Stimulated activated CD4-positive, alpha-beta T cell treated with anti-CD3 and anti-CD28 coated beads, Interleukin-4, amount 100 ng/mL, for 24 hours (primary cell): ENCODE measurements at places on chromosomes 2 and 18.

- DNase-seq: no peak
These were observed 151.2 kb upstream of the HS6ST1 start for GRCh38 chr2:128469875-128470274.

DNA sequence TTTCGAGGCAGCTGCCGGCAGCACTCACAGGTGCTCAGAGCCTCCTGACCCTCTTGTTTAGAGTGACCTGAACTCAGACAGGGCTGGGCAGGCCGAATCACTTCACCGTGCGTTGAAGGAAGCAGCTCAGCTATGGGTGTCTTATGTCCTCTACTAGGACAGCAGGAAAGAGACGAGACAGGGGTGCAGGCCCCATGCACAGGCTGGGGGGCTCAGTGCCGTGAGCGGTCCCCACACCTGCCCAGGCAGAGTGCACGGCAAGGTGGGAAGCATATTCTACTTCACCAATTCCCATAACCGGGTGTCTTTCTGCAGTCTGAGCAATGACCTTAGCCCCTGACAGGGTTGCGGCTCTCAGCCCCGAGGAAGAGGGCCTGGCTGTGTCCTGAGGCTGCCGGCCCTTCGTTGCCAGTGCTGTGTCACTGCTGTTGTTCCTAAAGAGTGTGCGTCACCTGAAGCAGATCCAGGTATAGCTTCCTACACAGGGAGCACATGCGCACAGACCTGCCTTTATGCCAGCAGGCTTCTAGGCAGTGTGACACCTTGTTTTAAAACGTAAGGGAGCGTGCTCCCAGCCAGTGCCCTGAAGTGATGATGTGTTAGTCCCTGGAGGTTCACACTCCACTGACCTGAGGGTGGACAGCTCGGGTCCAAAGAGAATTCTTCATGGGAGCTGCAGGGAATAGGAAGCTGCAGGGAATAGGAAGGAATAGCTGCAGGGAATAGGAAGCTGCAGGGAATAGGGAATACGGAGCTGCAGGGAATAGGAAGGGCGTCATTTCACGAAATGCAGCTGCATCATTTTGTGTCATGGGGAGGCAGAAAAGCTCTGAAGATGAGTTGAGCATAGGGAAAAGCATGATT lies 207.9 kb upstream of the SALL3 start:
- DNase-seq: no peak

DNA sequence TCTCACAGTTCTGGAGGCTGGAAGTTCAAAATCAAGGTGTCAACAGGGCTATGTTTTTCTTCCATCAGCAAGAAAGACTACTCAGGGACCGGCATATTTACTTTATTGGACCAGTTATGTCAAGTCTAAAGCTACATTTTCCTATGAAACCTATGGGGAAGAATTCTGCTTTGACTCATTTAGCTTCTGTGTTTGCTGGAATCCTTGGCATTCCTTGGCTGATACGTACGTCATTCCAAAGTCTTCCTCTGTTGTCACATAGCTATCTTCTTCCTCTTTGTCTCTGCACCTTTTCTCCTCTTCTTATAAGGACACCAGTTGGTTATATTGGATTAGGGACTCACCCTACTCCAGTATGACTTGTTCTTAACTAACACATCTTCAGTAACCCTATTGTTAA lies 137.4 kb upstream of the FBXO11 start:
- no peak for DNase-seq

DNA sequence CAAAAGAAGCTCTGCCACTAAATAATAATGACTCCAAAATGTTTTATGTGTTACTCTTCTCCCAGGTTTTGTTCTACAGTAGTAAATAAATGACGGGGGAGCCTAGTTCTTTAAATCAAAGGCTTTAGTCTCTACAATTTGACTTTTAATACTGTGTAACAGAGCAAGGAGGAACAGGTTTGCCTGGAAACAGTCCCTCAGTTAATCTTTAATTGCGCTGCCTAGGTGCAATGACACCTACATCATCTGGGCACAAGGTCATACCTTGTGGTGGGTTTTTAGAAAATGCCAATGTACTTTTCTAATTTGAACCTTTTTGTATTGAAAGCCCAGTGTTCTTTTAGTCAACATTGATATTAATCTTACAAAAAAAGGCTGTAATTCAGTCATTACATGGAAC lies 287.3 kb upstream of the SETBP1 start:
- no peak for DNase-seq

- no peak for DNase-seq
These were observed 57.4 kb downstream of the SP100 start for GRCh38 chr2:230473378-230473777.
